ENCODE measurements at places on chromosomes 1 and 21. TPM values are rescaled to one million over a fixed set of nuclear protein-coding genes. Genes with fewer than 3 reads are reported as not detected.

Gene PARK7
- total RNA-seq, result 198 TPM

- DNase-seq, result no peak
Observed at GRCh38 chr1:54547601-54548388, at the start of gene ACOT11. TSS of gene ACOT11 (plus strand) at chr1:54548228. CDS start at chr1:54548310, 82 bp downstream.

DNA sequence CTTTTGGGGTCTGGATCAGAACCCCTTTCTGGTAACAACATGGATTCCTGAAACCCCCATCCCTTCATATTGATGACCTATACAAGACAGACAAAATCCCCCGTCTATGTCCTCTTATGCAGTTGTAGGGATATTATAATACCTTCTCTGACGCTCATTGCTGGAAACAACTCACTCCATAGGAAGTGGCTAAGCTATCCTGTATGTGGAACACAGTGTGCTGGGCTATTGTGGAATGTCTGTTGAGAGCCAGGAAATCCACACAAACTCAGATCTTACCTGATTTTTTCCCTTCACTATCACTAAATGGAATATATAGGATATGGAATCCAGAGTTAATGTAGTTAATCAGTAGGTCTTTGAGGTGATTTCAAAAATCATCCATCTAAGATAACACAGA, 17.7 kb upstream of the PIK3R3 start:
- DNase-seq, result no peak

DNA sequence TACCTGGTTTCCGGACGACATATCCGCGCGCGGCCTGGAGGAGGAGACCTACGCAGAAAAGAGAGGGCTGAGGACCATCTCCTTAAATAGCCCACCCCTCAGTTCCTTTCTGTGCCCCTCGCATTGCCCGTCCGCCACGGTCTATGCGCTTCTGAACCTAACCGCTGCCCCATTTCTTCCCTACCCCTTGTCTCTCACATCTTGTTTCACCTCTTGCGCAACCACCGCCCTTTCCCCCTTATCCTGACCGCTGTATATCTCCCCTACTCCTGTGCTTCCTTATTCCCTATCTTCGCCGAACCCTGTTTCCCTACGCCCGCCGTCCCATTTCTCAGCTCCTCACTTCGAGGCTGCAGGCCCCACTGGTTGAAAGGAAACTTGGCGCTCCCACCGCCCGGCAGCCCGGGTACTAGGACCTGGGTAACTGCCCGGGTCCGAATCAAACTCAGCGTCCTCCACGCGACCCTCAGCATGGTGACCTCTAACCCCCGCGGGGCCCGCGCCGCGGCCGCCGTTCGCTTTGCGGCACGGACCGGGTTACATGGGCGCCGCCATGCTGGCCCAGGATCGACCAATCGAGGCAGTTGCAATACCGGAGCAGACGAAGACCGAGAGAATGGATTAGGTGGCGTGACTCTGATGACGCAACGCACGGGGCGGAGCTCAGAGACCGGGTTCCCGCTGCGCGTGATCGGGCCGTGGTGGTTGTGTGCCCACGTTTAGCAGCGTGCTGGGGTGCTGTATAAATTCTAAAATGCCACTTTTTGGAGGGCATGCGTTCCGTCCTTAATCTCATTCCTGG, at the start of gene MRPS15:
TSS of gene MRPS15 (minus strand) at position 582 of the 802 bp plus-strand sequence. CDS start at position 473, 109 bp downstream.
- peak; percentile 97 for DNase-seq

- DNase-seq, result no peak
Observed at GRCh38 chr1:43041591-43041990, 82.9 kb upstream of the SLC2A1 start.

Gene MX2
- total RNA-seq, result 0.75 TPM

Gene GLMN
- 2.0 TPM for total RNA-seq
